Sigmoid colon (tissue), 7 donors: ENCODE measurements at places on chromosomes 12 and 14.
A peak's percentile ranks its signal among the peaks of the same experiment; 100 is the strongest.

- DNase-seq: no peak
These were observed 23.2 kb upstream of the ESRRB start for GRCh38 chr14:76352639-76353281.

DNA sequence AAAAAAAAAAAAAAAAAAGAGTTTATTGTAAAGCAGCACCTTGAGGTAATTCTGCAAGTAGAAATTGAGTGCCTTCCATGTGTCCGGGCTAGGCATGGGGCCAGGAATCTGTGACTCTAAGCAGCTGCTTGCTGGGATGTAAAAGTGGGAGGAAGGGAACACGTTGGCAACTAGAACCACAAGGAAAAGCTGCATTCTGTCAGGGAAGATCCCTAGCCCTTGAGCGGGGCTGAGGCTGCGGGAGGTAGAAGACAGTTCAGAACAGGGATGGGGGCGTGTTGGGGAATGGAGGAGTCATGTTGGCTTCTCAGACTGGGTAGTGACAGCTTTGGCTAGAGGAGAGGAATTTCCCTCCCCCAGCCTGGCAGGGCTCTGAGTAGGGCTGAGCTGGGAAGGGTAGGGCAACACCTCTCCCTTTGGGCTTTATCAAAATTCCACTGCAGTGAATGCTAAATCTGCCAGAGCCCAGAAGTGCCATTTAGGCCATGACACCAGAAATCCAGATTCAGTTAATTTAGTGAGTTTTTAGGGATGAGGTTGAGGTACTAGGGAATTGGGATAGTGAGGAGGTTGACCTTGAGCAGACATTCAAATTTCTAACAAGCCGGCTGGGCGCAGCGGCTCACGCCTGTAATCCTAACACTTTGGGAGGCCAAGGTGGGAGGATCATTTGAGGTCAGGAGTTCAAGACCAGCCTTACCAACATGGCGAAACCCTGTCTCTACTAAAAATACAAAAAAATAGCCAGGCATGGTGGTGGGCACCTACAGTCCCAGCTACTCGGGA lies 3.4 kb upstream of the TRAFD1 start:
- DNase-seq: peak; percentile 96

- no peak for DNase-seq
These were observed 57.0 kb downstream of the ZNF664 start for GRCh38 chr12:124030008-124030407.

DNA sequence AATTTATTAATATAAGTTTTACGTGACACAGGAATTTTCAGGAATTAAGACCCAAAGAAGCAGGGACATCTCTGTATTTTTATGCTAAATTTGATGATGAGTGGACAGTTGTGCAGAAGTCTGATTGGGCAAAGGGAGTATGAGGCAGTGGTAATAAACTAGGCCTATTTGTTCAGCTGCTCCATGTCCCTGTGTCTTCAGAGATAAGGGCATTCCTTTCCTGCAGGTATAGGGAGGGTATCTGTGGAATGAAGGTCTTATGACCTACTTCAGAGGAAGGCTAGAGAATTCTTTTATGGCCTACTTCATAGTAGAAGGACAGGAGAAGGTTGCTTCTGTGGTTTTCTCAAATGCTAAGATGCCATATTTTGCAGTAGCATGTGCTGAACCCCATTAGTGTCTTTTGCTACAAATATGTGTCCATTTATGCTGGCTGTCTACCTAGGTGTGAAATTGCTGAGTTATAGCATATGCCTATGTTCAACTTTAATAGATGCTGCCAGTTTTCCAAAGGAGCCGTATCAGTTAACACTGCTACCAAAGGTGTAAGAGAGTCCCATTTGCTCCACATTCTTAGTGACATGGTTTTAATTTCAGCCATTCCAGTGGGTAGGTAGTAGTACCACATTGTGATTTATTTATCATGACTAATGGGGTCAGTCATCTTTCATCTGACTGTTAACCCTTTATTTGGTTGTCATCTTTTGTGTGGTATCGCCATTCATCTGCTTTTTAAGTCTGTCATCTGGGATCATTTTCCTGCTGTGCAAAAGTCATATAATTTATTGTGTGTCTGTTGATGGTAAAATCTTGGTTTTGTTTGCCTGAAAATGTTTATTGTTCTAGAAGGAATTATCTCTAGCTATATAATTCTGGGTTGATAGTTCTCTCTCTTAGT lies 410.7 kb upstream of the RGS6 start:
- no peak for DNase-seq
